ENCODE measurements at places on chromosomes 12 and 14.
A peak's percentile ranks its signal among the peaks of the same experiment; 100 is the strongest.

DNA sequence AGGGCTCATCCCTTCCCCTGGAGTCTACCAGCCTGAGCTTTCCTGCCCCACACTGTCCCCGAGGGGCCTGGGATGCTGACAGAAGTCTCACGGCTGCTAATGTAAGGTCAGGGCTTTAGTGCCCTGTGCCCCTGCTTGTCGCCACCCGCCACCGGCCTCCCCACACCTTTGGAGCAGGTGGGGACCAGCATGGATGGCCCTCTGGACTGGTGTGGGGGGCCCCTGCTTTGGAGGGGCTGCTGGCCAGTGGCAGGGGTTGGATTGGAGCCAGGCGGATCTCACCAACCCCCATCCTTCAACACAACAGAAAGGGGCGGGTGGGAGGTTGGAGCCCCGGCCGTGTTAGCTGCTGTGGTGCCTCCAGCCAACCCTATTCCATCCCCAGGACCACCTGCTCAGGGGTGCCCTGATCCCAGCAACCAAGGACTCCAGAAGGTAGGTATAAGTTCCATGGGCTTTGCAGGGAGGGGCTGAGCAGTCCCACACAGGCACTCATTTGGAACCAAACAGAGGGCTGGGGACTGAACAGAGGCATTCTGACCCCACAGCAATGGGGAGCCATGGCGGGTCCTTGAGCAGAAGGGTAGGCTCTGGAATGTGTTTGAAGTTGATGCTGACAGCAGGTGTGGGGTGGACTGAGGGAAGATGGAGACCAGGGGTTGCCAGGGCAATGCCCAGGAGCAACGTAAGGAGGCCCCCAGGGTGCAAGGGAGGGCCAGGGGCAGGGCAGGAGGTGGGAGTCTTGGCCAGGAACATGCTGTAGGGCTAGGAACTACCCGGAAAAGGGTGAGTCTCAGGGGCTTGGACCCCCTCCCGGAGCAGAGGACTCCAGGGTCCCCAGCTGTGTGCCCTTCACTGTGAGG lies 145.1 kb upstream of the C14orf180 start:
- DNase-seq, result no peak

DNA sequence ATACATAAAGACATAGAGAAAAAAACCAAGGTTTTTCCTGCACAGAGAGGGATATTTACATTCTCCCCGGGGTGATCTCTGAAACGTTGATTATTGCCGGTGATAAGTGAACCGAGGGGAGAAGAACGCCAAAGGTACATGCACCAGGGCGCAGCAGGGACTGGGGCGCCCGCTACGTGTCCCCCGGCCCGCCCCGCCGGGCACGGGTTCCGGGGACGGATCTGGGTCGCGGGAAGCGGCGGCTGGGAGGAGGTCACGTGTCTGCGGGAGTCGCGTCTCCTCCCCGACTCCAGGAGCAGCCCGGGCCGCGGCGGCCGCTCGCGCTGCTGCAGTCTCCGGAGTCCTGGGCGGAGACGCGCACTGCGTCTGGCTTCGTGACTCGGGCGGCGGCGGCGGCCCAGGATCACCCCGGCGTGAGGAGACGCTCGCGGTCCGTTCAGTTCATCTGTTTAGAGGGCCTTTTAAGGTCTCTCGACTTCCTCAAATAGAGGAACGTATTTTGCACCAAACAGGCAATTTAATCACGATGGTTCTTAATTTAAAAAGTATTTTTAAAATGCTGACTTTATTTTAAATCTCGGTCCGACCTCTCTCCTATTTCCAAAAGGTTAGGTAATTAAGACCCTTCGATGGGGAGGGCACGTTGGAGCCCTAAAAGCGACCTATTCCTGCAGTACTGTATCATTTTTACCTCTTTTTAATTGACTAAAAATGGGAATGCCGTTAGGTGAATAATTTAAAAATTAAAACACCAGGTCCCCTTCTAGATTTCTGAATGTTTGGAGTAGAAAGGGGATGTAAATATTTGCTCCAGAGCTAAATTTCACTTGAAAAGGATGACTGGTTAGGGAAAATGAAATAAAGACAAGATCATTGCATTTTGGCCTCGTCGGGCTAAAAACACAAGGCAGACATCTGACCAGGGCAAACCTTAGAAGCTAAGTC lies 1.8 kb upstream of the BHLHE41 start:
- peak; percentile 86 for DNase-seq

DNA sequence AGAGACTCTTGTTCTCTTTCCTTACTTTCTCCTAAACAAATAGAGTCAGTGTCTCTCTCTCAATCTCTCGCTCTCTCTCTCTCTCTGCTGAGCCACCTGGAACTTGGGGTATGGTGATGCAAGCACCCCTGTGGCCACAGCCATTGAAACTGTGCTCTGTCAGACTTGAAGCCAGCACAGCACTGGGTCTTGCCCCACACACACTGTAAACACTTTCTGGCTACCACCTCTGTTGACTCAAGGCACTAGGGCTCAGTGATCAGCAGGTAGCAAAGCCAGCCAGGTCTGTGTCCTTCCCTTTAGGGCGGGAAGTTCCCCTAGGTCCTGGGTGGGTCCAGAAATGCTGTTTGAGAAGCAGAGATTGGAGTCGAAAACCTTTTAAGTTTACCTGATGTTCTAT lies 125.9 kb upstream of the GARIN6 start:
- no peak for DNase-seq

GRCh38 chr12:12378616-12379015 lies 21.7 kb downstream of the BORCS5 start:
- DNase-seq, result no peak

GRCh38 chr12:99455350-99456035 lies 192.1 kb upstream of the GARIN6 start:
- peak; percentile 92 for DNase-seq

DNA sequence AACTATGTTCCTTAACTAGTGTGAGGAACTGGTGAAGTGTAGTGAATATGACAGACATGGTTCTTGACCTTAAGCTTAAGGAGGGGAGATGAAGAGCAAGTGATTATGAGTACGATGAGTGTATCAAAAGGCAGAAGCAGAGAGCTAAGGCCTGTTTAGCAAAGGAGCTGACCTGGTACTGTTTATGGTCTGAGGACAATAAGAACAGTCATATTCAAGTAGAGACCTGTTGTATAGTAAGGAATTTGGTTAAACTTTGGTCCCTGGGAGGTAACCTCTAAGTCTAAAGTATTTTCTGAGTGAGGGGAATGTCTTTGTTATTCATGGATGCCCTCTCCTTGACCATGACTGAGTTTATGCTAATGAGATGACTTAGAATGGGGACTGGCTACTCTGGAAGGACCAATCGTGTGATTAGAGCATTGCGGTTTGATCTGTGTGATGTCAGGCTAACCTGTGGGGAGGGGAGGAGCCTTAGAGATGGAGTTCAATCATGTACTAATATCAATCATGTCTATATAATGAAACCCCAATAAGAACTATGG lies 389.3 kb downstream of the BMP4 start:
- DNase-seq, result no peak

DNA sequence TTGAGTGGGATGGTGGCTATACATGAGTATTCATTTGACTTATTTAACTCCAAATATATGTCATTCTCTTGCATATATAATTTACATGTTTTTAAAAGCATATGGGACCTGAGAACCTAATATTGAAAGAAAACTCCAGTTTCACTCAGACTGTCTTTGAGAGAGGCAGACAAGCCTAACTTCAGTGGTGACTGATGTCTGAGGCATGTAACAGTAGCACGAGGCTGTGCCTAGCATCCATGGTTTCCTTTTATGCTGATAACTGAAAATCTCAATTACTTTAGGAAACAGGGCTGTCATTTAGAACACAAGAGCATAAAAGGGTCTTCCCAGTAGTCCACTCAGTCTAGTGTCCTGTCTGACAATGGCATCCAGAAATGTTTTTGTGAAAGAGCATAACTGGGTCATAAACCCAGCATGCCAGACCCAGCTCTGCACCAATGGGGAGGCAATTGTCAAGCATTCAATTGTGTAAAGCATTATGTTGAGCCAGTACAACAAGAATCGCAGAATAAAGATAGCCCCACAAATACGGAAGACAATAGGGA lies 24.3 kb downstream of the MAPK1IP1L start:
- DNase-seq, result peak; percentile 55

GRCh38 chr12:29882846-29883245 lies 99.1 kb upstream of the TMTC1 start:
- DNase-seq, result no peak

DNA sequence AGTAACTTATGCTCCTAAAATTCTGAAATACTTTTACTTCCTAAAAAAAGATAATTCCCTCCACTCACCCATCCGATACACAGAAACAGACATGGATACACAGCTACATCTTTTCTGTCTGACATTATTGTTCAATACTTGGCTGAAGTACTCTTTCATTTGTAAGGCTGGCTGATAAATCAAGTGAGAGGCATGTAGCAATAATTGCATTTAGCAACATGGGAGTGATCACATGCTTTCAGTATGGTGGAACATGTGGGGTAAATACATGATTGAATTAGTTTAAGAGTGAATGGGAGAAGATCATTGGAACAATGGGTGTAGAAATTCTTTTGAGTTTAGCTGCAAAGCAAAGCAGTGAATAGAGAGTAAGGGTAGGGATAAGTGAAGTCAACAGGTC lies 25.6 kb downstream of the PTPRQ start:
- no peak for DNase-seq

DNA sequence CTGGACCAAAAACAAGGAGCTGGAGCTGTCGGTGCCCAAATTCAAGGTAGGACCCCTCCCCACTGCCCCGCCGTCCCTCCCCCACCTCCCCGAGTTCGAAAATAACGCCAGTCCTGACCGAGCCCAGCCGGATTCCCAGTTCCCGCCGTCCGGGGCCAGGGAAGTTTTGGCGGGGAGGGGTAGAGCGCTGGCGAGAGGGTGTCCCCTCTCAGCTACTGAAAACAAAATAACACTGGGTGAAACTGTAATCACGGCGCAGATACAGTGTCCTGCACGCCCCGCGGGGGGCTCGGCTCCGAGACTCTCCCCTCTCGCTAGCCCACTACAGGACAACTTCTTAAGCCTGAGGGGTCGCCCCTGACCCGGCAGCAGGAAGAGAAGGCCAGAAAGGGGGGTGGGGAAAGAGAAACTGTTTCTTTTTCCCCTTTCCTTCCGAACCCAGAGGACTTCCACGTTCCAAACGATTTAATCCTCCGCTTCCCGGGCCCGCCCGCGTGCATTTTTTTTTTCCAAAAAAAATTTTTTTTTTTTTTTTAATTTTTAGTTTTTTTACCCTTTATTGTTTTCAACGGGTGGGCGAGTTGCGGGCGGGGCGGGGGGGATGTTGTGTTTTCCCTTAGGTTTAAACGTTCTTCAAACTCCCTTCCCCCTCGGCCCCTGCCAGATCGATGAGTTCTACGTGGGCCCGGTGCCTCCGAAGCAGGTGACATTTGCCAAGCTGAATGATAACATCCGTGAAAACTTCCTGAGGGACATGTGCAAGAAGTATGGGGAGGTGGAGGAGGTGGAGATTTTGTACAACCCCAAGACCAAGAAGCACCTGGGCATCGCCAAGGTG lies 1.6 kb downstream of the SETD1B start:
- peak; percentile 47 for DNase-seq

DNA sequence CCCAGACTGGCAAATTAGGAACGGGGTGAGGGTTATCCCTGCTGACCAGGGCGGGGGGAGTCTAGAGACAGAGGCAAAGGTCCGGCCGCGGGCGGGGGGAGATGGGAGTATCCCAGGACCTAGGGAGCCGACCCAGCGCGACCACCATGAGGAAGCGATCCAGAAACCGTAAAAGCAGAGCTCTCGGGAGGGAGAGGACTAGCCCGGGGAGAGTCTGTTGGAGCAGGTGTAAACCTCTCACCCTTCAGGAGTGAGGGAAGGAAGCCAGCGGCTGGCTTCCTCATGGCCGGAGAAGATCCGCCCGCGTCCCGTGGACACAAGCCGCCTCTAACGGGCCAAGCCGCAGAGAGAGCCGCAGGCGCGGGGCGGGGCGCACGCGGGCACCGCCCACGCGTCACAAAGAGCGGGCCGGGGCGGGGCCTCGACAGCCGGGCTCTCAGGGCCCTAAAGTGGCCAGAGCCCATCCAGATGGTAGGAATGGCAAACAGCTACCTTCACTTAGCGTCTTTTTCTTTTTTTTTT lies at the start of gene ACRBP:
ACRBP (minus strand) TSS at position 350 of the 522 bp plus-strand sequence; CDS start at position 284, 66 bp downstream.
- DNase-seq, result peak; percentile 44

DNA sequence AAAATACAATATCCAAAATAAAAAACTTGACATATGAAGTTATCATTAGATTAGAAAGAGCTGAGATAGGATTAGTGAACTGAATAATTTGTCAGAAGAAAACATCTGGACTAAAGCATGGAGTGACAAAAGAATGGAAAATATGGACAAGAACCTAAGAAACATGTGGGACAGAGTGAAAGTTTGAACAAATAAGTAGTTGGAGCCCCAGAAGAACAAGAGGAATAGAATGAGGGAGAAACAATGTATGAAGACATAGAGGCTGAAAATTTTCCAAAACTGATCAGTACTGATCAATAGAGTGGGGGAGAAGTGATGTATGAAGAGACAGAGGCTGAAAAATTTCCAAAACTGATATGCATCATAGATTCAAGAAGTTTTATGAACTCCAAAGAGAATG lies 170.6 kb upstream of the CRY1 start:
- DNase-seq, result no peak

DNA sequence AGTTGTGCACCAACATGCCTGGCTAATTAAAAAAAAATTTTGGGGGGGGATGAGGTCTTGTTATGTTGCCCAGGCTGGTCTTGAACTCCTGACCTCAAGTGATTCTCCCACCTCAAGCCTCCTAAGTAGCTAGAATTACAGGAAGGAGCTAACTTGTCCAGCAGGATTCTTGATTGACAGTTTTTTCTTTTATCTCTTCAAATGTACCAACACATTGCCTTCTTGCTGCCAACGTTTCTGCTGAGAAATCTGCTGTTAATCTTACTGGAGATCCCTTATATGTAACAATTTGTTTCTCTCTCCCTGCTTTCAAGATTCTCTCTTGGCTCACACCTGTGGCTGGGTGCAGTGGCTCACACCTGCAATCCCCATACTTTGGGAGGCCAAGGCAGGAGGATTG lies 22.4 kb upstream of the MARK3 start:
- no peak for DNase-seq

DNA sequence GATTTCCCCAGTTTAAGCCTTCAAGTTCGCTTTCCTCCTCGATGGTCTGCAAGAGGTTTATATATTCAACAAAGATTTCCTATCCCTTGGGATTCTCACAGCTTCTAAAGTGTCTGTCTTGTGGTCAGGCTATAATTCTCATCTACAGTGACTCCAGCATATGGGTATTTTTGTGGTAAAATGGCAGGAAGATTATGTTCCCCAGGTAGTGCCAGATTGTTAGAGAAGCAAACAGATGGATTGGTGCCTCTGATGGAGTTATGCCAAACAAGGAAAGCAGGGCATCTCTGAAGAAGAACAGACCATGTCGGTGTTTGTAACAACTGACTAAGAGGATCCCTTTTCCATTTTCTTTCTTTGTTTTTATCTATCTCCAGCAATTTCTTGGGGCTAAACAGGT lies 5.5 kb upstream of the CCDC175 start:
- DNase-seq, result no peak

GRCh38 chr14:63603749-63604277 lies 37.9 kb downstream of the WDR89 start:
- no peak for DNase-seq

DNA sequence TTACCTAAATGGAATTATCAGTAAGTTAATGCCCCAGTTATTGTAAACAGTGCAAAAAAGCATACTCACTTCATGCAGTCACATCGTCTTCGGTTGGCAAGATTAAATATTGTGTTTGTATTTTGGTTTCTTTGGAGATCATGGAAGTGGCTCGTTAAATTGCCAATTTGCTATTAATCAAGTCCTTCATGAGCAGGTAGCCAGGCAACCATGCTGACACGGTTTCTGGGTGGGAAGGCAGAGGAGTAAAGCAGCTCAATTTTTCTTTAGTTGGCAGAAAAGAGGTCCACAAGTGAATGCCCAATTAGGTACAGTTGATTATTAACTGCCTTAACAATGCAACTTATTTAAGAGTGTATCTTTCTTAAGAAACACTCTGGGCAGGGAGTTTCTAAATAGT lies 43.9 kb downstream of the PPP4R3A start:
- DNase-seq, result no peak

Data from EL (cell line).